G401 (cell line): ENCODE measurements at places on chromosomes 16 and 17. TPM values are rescaled to one million over a fixed set of nuclear protein-coding genes. Genes with fewer than 3 reads are reported as not detected.
A peak's percentile ranks its signal among the peaks of the same experiment; 100 is the strongest.

DNA sequence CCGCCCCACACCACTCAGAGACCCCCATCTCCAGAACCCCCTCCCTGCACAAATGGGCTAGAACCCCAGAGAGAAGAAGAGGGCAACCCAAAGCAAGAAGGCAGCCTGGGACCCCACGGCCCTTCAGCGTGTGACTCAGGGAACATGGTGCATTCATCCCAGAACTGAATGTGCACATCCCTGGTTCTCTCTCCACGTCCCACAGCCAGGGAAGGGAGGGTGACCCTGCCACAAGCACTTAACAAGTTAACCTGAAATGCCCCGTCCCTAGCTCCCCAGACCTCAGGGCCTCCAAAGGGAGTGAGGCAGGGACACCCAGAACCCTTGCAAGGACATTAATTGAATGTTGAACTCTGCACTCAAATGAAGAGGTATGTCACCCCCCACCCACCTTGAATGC, 202.5 kb upstream of the TNRC6C start:
- DNase-seq, result no peak

GRCh38 chr17:75152922-75153779, 1.2 kb downstream of the JPT1 start:
- DNase-seq, result peak; percentile 82

DNA sequence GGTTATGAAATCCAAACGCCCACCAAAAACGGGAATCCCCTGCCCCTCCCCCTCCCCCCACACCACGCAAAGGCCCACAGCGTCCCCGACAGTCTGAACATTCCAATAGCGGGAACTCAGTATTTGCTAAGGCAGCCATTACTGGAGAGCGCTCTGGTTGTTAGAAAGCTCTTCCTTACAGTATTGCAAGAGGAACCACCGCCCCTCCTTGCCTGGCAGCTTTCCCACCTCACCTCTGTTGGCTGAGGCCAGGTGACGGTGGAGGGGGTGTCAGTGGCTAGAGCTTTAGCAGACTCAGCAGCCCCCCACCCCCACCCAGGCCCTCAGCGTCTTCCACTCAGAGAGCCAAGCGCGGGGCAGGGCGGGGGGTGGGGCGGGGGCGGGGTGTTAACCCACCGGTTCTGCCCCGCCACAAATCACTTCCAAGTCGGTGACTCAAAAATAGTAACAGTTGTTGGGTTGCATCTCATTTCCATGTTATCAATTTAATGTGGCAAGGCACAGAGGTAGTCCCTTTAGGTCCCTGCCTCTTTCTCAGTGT, 2.2 kb upstream of the PLEKHH3 start:
- DNase-seq, result peak; percentile 68

The SLFN14 gene
- total RNA-seq, result not detected in 2 replicates

DNA sequence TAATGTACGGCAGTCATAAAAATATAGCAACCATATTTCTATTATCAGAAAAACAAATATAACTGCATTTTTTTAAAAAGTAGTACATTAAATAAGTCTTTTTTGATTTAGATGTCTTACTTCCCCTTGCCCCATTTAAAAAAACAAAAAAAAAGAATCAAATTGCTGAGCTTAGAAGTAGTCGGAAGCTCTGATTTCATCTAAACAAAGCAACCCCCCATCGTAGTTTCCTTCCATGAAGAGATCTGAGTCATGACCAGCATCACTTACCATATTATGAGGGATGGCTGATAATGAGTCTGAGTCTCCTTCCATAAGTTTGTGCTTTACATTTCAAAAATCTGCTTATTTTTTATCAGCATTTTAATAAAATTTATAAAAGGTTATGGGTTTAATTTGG, 86.2 kb downstream of the ITFG1 start:
- DNase-seq, result no peak

- DNase-seq, result no peak
Observed at GRCh38 chr17:10118788-10119130, 79.6 kb downstream of the GAS7 start.

GRCh38 chr16:24156777-24157176, 99.4 kb upstream of the CACNG3 start:
- no peak for DNase-seq

DNA sequence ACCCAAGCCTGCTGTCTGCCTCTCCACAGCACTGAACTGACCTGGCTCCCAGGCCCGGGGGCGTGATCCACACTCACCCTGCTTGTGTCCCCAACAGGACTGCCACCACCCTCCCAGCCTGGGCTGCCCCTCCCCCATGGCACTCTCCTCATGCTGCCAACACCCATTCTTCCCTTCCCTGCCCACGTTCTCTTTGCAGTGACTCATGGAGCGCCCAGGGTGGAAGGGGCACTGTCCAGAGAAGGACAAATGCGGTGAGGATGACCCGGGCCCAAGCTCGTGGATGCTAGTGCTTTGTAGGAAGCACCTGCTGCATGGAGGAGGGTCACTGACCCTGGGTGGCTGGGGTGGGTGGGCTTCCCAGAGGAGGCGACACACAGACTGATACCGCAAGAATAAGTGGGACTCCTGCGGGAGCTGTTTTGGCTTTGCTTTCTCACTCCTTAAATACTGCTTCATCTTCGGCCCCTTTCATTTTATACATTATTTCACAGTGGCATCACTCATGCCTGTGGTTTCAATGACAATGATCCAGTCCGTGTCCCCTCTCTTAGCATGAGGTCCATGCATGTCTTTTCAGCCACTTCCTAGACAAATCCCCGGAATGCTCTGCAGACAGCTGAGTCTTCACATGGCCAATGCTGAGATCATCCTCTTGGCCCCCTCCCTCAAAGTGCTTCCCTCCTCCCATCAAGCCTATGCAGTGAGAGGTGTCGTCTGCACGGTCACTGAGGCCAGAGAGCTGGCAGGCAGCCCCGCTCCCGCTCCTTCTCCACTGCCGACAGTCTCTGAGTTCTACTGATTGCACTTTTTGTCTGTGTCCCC, 17.6 kb downstream of the CDK5R1 start:
- no peak for DNase-seq

DNA sequence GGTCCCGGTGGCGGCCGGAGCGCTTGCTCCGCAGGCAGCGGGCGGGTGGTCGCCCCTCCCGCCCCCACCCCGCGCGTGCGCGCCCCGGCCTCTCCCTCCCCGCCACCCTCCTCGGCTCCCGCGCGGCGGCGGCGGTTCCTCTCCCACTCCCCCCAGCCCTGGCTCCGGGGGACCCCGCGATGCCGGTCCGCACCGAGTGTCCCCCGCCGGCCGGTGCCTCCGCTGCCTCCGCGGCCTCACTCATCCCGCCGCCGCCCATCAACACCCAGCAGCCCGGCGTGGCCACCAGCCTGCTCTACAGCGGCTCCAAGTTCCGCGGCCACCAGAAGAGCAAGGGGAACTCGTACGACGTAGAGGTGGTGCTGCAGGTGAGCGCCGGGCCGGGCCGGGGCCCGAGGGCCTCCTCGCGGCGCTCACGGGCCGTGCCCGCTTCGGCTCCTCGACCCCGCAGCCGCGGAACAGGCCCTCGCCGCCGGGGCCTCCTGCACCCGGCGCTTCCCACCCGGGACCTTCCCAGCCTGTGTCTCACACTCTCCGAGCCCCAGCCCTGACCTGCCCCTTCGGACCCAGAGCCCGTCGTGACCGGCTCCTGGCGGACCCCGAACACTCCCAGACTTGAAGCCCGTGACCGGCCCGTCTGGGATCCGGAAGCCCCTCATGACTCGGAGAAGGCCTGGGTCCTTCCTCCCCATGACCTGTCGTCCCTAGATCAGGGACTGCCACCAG, 490 bp downstream of the GID4 start:
- no peak for DNase-seq
